ENCODE measurements at places on chromosomes 2 and 18.

DNA sequence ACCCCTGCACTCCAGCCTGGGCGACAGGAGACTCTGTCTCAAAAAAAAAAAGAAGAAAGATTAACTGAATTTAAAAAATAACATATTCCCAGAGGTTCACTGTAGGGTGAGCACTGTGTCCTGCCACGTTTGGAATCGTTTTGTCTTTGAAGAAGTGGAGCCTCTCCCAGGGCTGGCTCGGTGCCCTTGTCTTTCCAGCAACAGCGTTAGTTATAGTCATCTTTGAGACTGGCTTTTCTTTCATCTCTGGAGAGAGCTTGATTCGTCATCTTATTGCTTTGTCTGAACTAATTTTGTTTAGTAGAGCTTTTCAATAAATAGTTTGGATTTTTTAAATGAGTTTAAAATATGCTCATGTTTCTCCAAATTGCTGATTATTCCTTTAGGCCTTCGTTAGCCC is 50.5 kb downstream of the IMPA2 start:
- peak; percentile 92 for DNase-seq

DNA sequence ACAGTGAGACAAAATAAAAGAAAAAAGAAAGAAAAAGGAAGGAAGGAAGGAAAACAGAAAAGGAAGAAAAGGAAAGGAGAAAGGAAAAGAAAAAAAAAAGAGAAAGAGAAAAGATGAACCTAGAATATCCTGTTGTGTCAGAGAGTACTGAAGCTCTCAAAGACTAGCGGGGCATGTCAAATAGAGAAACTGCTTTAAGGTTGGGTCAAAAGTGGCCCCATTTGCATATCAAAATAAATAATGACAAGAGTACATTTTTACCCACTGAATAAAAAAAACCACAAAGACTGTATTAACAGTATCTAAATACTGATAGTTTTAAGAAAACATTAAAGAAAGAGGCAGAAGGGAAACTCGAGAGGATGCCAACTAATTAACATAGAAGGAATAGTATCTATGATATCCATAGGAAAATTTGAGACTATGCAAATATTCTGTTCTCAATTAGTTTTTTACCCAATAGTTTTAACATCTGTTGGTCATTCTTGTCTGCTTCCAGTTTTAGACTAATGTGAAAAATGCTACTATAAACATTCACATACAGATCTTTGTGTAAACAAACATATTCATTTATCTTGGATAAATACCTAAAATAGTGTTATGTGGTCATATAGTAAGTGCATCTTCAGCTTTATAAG is 53.2 kb downstream of the SFXN5 start:
- DNase-seq: no peak

GRCh38 chr18:36185157-36185556 is 2.1 kb upstream of the MOCOS start:
- no peak for DNase-seq

- DNase-seq: no peak
Measured at GRCh38 chr18:28804512-28805202, 627.7 kb upstream of the CDH2 start.

- peak; percentile 83 for DNase-seq
Measured at GRCh38 chr2:12861344-12861930, 144.7 kb downstream of the TRIB2 start.

- DNase-seq: no peak
Measured at GRCh38 chr2:67835266-67835665, 227.5 kb downstream of the C1D start.

GRCh38 chr2:11512431-11512830 is 21.4 kb upstream of the GREB1 start:
- DNase-seq: no peak

DNA sequence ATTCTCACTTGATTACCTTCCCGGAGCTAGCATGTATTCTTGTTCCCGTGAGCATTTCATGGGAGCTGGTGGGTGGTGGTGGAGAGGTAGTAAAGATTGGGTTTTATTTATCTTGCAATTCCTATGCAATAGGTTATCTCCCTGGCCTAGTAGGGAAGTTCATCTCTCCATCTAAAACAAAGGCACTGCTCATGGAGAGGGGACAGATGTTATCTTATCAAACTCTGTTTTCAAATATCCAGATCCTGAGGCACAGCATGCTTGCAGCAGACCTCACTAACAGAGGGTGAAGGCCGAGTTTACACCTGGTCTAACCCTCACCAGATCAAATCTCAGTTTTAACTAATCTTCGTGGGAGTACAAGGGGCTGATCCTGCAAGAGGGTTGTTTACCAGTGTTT is 98.9 kb downstream of the CYRIA start:
- no peak for DNase-seq

DNA sequence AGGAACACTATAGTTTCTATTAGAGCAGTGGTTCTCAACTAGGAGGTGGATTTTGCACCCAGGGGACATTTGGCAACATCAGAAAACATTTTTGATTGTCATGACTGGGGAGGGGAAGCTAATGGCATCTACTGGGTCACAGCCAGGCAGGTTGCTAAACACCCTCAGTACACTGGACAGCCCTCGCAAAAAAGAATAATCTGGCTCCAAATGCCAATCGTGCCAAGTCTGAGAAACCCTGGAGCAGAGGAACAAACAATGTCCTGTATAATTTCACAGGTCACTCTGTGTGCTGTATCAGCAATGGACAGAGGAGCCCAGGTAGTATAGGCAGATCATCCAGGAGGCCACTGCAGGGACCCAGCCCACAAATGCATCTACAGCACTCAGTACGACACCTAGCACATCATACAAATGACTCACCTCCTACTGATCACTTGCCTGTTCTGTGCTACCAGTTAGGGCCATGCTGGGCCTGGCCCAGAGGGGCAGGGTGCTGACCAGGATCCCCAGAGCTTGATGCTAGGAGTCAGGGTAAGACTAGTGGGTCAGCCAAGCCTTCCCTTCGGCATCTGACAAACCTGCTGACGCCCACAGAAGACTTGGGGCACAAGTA is 37.6 kb downstream of the SFXN5 start:
- no peak for DNase-seq

GRCh38 chr2:160325418-160325817 is 125.3 kb upstream of the ITGB6 start:
- no peak for DNase-seq

- no peak for DNase-seq
Measured at GRCh38 chr2:29987146-29987545, 65.8 kb upstream of the ALK start.

DNA sequence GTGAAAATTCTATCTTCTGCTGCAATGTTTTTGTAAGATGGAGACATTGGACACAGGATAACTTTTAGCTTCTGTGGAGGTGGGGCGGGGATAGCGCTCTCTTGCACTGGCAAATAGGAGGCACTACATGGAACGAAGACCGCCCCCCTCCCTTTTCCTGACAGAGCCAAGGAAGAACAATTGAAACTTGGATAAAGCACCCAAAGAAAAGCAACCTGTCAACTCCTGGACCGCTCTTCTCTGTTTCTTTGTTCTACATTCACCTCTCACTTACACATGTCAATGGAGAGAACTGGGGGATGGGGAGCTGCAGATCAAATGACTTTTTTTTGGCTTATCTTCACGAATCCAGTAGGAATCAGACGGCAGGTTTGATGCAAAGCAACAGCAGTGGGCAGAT is 126.3 kb upstream of the CHAC2 start:
- no peak for DNase-seq

DNA sequence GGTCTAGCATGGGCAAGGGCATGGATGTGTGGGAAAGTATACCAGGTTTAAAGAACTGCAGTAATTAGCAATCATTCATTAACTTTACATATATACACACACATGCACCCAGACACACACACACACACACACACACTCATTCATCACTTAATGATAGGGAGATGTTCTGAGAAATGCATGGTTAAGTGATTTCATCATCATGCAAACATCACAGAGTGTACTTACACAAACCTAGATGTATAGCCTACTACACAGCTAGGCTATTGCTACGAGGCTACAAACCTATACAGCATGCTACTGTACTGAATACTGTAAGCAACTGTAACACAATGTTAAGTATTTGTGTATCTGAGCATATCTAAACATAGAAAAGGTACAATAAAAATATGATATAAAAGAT is 83.6 kb downstream of the COLEC12 start:
- DNase-seq: peak; percentile 44

GRCh38 chr2:69762513-69763494 is 20.9 kb downstream of the ANXA4 start:
- DNase-seq: peak; percentile 41

- no peak for DNase-seq
Measured at GRCh38 chr18:74644713-74645112, 47.0 kb downstream of the ZNF407 start.

GRCh38 chr2:207833251-207833751 is 63.6 kb upstream of the FZD5 start:
- DNase-seq: no peak

DNA sequence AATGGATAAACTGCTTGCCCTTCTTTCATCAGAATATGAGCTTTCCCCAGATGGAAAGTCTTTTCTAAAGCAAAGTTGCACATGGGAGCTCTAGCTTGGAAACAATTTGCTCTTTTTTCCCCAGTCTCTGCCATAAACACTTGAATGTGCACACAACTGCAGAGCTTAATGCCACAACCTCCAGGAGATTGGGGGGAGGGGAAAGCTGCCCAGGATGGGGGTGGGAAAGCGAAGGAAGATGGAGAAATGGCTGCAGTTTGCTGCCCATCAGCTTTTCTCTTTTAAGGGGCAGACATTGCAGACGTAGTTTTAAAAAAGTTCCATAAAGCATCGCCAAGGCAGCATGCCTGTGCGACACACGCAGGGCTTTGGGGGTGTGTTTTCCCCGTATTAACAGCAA is 1.5 kb downstream of the ACKR3 start:
- DNase-seq: no peak

- no peak for DNase-seq
Measured at GRCh38 chr2:214088536-214088935, 322.3 kb upstream of the VWC2L start.

DNA sequence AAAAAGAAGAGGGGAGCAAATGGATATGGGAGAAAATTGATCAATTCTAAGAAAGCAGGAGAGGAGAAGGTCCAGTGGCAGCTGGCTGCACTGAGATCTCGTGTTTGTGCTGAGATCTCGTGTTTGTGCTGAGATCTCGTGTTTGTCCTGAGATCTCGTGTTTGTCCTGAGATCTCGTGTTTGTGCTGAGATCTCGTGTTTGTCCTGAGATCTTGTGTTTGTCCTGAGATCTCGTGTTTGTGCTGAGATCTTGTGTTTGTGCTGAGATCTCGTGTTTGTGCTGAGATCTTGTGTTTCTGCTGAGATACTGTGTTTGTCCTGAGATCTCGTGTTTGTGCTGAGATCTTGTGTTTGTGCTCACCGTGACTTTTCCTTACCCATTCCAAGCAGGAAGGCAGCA is 254.4 kb downstream of the BCL2 start:
- no peak for DNase-seq

- DNase-seq: peak; percentile 24
Measured at GRCh38 chr2:6866275-6866671, 566 bp upstream of the CMPK2 start.

- no peak for DNase-seq
Measured at GRCh38 chr2:16030206-16031057, 90.1 kb downstream of the MYCN start.

GRCh38 chr2:157759855-157760254 is 116.3 kb downstream of the ACVR1 start:
- no peak for DNase-seq

DNA sequence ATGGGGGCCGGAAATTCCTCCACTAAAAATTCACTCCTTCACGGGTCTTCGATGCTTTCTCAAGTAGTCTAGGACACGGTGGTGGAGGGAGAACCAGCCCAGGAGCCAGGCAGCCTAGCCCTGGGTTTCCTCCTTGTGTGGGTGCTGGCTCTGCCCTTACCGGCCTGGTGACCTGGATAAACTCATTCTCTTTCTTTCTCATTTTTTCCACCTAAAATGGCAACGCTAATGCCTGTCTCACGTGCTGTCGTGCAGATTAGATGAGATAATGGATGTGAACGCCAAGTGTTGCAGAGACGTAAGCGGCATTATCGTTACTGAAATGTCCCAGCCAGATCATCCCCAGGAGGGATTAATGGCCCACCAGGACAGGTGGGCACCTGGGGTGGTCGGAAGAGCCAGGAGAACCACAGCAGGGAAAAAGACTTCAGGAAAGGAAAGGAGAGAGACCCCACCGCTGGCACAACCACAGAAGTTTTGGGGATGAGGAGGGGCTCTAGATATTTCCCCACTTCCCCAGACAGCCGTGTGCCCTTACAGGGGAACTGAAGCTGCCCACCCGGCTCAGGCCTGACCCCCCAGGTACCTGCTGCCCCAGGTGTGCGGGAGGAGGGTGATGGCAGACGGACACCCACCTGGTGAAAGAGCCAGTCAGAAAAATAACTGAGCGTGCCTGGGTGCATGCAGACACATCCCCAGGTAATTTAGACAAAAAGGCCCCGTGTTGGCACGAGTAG is 100.8 kb upstream of the ASAP2 start:
- no peak for DNase-seq

- no peak for DNase-seq
Measured at GRCh38 chr2:18514526-18515461, 45.7 kb downstream of the RDH14 start.

DNA sequence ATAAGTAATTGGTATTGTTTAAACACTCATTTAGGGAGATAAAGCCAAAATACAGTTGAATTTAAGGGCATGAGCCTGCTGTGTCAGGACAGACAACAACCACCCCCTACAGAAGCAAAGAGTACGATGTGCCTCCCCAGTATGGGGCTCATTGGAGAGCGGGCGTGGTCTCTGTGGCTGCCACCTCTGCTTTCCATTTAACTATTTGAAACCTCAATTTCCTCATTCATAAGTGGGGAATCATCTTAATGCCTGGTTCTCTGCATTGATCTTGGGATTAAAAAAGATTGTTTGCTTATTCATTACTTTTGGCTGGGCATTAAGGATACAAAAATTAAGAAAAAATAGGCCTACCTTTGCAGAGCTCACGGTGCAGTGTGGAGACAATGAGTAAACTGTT is 21.4 kb downstream of the KCNS3 start:
- no peak for DNase-seq

- peak; percentile 99 for DNase-seq
Measured at GRCh38 chr2:37916512-37917082, 8.5 kb upstream of the RMDN2 start.

DNA sequence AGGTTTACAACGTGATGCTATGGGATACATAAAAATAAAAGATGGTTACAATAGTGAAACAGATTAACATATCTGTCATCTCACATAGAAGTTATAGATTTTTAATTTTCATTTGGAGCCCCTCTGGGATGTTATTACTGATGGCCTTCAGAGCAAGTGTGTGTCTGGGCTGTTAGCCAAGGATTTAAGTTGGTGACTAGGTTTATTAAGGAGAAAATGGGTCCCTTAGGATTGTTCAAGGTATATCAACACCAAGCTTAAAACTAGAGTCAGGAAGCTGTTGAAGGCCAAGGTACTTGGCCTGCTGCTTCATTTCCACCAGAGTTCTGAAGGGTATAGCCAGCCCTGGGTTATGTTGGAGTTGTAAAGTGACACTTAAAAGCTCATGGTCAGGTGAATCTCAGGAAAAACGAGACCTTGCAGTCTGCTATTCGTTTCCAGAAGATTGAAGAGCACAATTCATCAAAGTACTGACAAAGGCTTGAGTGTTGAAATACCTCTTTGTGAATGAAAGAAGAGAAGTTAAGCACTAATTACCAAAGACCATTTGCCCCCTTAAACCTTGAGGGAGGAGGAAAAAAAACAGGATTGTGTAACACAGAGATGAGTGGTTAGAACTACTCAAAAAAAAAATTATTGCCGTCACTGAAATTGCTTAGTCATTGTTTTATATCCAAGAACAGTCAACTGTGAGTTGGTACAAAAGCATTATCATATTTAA is 48.4 kb downstream of the MAP2 start:
- peak; percentile 91 for DNase-seq
